HT-29 (cell line): ENCODE measurements at places on chromosomes 7 and 10. TPM values are rescaled to one million over a fixed set of nuclear protein-coding genes. Genes with fewer than 3 reads are reported as not detected.
A peak's percentile ranks its signal among the peaks of the same experiment; 100 is the strongest.

The ABCC2 gene
- total RNA-seq, result 0.55 and 2.5 TPM in 2 replicates

The GPR26 gene
- total RNA-seq, result not detected in 2 replicates

The RPEL1 gene
- 0.05 and 0.10 TPM in 2 replicates for total RNA-seq

- DNase-seq, result peak; percentile 75
These were observed 23.9 kb downstream of the NRF1 start for GRCh38 chr7:129635300-129636029.

GRCh38 chr7:68238204-68238805, 1241.7 kb downstream of the TYW1 start:
- DNase-seq, result no peak

- no peak for DNase-seq
These were observed 47.7 kb upstream of the RNF148 start for GRCh38 chr7:122750389-122750788.

DNA sequence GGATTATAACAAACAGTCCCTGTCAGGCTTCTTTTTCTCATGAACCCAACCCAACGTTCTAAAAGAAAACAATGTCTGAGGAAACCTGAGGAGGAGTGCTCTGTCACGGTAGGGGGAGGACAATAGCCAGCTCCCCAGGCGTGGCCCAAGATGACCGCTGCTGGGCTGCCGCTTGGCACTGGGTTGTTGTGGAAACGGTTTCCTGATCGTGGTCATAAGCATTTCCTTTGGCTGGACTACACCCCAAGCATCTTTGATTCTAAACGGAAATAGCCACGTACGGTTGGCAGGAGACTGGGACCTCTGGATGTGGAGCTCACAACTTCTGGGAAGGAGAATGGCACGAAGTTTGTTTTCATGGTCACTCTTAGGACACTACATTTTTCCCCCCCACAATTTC, 30.4 kb upstream of the DMBT1 start:
- DNase-seq, result no peak

DNA sequence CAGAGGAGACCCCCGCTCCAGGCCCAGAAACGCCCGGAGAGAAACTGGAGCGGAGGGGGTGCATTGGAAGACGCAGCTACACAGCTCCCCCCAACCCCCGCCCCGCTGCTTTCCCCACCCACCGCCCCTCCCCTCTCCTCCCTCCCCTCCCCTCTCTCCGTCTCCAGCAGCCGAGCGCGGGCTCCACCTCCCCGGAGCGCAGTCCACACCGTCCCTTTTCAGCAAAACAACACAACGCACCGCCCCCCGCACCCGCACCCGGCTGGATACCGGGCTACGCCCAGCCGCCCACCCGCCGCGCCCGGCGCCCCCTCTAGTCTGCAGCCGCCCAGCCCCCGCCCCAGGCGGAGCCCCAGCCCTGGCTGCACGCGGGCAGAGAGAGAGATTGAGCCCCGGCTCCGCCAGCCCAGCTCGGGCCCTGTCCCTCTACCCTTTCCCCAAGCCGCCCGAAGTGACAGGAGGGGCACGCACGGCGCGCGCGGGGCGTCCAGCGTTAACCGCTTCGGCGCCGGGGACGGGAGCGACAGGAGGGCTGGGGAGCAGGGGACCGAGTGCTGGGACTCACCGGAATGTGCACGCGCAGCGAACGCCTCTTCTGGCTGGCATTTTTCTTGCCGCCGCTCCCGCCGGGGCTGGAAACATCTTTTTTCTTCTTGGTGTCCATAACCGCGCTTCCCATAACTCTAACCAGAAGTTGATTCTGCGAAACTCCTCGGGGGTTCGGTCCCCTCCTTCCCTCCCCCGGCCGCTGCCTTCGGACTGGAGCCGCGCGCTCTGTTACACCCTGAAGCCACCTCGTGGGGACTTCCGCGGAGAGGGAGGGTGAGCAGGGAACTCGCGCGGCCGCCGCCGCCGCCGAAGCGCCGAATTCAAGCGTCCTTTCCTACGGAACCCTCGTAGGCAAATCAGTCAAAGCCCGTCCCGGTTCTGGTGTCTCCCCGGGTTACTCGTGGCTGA, 695 bp downstream of the PRKAG2 start:
- peak; percentile 10 for DNase-seq

GRCh38 chr10:116287906-116288501, 15.0 kb upstream of the GFRA1 start:
- peak; percentile 38 for DNase-seq

The VENTX gene
- not detected in 2 replicates for total RNA-seq
